ENCODE measurements at places on chromosomes 4 and X.

DNA sequence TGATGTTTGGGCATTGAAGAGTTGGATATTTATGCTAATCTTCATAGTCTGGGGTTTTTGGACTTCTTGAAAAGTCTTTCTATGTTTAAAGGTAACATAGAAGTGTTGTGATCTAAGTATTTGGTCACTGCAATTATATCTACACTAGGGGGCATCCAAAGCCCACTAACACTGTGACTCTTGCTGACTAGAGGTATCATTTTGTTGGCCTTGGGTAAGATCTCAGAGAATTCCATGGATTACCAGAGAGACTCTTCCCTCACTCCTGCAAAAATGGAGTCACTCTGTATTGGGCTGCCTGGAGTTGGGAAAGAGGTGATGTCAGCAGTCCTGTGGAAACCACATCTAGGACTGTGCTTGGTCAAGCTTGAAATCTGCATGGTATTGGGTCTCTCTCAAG, 1077.6 kb downstream of the FAM133A start:
- DNase-seq: no peak

DNA sequence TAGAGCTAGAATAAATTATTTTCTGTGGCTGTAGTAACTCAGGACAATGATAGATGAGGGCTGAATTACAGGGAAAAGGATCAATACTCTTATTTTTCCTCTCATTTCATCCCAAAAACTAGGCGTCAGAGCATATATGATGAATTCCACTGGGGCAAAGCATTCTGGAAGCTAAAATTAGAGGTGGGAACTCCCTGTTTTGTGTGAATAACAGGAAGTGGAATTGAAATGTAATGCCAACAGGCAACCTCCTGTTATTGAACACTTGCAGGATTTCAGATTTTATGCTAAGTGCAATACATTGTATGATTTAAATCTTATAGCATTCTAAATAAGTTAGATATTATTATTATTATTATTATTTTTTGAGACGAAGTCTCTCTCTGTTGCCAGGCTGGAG, 20.9 kb downstream of the HSD17B11 start:
- DNase-seq: no peak

GRCh38 chrX:113906168-113906567, 677.7 kb upstream of the HTR2C start:
- DNase-seq: no peak

DNA sequence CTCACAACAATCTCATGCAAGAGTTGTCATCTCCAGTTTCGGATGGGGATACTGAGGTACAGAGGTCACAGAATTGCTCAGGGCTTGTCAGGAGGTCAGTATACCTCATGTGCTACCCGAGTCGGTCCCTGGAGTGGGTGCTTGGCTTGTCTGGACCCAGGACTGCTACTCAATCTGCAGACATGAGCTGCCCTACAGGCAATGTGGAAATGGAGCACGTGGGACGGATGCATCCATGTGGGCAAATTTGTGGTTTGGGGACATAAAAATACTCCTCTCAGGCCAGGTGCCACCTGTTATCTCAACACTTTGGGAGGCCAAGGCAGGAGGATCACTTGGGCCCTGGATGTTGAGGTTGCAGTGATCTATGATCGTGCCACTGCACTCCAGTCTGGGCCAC, 15.8 kb downstream of the USP11 start:
- no peak for DNase-seq

GRCh38 chrX:1551959-1552546, 15.1 kb upstream of the P2RY8 start:
- DNase-seq: no peak

DNA sequence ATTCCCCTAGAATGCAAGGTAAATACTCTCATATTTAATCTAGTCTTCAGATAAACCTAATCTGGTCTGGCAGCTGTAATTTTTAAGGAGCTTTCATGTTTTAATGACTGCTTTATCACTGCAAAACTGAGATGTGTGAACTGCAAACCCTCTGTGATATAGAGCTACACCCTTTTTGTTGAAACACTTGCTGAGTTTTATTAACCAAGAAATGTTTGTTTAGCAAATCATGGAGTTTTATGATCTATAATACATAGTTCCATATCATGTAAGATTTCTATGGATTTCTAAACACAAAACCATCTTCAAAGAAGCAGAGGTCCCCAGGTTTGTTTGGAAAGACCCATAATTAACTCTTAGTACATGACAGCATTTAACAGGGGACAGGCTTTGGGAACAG, 126.4 kb downstream of the BTC start:
- no peak for DNase-seq

DNA sequence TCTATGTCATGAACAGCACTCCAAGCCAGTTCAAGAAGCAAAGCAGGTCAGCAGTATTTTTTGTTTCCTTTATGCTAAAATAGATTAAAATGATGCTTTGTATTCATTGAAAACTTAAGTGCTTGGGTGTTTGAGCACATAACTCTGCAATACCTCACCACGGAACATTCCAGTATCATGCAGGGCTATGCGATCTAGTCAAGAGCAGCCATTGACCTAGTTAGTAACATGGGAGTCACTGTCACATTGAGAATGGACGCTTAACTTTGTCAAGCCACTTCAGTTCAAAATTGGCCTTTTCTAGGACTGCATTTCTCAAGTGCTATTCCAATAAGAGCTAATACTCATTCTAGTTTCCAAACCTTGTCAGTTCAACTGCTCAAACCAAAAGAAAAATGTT, 160.1 kb upstream of the FSTL5 start:
- no peak for DNase-seq

DNA sequence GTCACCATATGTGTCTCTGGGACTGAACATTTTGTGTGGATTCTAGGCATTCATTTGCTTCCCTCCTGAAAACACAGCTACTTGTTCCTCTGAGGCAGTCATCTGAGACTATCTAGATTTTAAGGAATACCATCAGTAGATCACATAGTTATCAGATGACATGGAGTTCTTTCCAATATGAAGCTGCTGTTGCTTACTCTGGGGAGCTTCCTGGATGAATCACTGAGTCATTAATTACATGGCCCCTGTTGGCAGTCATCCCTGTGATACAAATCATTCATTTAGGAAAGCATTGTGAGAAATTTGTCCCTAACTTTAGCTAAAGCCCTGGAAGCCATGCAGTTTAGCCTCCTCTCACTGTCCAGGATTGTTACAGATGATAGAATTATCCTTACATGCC, 98.2 kb upstream of the ARSJ start:
- no peak for DNase-seq

- DNase-seq: no peak
These were observed 6.0 kb downstream of the PDLIM5 start for GRCh38 chr4:94457692-94458106.

- no peak for DNase-seq
These were observed 795.6 kb upstream of the GALNTL6 start for GRCh38 chr4:171017593-171017992.

- no peak for DNase-seq
These were observed 507.9 kb downstream of the PCDH7 start for GRCh38 chr4:31228068-31228467.

DNA sequence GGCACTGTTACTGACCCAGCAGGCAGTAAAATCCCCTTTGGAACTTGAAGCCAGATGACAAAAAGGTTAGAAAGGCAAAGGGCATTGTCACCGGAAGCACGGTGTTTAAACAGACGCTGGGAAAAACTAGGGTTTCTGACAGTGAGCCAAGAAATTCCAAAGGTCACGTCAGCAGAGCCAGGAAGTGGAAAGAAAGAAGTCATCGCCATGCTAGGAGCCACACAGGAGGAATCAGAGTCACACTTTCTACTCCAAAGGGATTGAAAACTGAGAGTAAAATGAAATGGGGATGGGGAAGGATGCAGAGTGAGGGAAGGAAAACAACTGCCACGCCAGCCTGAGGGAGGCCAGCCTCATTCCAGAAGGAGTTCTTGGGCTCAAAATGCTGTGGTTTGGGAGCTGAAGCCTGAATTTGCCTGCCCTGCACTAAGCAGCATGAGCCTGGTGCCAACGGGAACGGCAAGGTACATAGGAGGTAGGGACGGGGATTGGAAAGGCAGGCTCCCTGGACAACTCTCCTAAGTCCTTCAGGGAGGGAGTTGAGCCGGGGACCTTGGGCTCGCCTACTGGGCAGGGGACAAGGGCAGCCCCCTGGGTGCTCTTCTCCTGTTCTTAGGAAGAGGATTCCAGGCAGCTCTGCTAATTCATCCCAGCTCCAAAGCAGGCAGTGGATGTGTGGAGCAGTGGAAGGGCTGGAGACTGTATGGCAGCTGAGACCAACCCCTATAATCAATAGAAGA, 66.8 kb downstream of the SOWAHB start:
- no peak for DNase-seq

DNA sequence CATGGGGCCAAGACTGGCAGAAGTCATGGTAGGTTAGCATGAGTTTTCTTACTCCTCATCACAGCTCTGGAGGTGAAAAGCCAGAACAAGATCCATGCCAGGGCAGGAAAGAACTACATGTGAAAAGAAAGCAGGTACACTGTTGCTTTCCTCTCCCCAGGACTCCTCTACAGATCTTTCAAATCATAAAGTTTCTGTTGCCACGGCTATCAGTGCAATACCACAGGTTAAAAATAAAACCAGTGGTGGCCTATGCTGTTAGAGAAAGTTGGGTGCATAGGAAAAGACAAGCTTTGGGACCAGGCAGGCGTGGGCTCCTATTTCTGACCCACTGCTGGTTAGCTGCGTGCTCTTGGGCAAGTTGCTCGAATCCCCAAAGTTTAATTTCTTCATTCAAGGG, 81.4 kb downstream of the SH3RF1 start:
- DNase-seq: no peak

- no peak for DNase-seq
These were observed 702.4 kb upstream of the EPHA5 start for GRCh38 chr4:66372706-66373105.

DNA sequence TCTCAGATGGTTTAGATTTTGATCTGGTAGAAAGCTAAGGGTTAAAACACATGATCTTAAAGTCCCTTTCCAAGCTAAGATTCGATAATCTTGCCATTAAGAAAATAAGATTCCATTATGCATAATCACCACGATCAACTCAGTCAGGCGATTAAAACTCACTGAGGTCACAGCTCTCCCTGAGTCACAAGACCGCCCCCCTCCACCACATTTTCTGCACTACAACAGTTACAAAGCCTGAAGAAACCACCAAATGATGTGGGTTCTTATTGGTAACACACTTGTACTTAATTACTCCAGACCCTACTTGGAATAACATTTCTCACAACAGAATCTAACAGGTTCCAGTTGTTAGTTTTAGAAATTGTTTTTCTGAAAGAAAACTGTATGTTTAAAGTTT, 62.8 kb downstream of the SH3KBP1 start:
- DNase-seq: peak; percentile 6

- DNase-seq: no peak
These were observed 179.0 kb downstream of the CEP135 start for GRCh38 chr4:56127716-56128115.

DNA sequence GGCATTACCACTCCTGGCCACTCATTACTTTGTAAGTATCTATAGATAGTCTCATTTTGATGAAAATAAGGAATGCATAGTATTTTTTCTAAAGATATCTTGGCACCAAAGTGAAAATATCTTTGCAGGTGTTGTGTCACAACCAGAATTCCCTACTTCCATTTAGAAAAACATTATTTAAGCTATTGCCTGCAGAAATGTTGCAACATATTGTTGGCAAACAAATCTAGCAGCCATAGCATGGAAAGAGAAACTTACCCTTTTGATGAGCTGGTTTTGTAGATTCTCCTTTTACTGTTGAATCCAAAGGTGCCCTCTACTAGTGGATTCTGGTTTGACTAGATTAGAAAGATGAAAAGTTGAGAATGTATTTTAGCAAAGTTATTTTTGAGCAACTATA, 138.8 kb downstream of the AREG start:
- no peak for DNase-seq

GRCh38 chrX:40506201-40506985, 74.4 kb upstream of the ATP6AP2 start:
- no peak for DNase-seq
